Fibroblast of skin of scalp (primary cell): ENCODE measurements at places on chromosomes 13 and 19.
A peak's percentile ranks its signal among the peaks of the same experiment; 100 is the strongest.

- no peak for DNase-seq
Observed at GRCh38 chr19:54684527-54684926, 21.7 kb downstream of the LILRB4 start.

- no peak for DNase-seq
Observed at GRCh38 chr19:9819596-9819909, 674 bp upstream of the FBXL12 start.

DNA sequence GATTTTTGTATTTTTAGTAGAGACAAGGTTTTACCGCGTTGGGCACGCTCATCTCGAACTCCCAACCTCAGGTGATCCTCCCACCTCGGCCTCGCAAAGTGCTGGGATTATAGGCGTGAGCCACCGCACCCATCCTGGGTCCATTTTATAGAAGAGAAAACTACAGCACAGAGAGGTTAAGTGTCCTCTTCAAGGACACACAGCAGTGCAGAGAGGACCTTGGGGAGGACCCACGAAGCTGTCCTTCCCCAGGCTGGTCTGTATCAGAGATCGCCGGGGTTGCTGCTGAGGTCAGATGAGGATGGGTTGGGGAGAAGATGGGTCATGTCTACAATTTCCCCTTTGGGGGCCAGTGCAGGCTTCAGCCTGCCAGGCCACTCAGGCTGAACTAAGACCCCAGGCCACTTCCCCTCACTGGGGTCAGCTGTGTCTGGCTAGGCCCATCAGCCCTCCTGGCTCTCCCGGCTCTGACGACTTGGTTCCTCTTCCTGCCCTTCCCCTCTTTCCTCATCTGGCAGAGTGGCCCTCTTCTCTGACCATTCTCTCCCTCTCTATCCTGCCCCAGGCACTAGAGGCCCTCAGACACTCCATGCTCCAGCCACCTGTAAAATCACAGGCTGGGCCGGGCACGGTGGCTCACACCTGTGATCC is 9.6 kb downstream of the MYO1F start:
- DNase-seq = no peak

GRCh38 chr19:12867120-12868099 is 13.8 kb downstream of the DNASE2 start:
- peak; percentile 56 for DNase-seq

DNA sequence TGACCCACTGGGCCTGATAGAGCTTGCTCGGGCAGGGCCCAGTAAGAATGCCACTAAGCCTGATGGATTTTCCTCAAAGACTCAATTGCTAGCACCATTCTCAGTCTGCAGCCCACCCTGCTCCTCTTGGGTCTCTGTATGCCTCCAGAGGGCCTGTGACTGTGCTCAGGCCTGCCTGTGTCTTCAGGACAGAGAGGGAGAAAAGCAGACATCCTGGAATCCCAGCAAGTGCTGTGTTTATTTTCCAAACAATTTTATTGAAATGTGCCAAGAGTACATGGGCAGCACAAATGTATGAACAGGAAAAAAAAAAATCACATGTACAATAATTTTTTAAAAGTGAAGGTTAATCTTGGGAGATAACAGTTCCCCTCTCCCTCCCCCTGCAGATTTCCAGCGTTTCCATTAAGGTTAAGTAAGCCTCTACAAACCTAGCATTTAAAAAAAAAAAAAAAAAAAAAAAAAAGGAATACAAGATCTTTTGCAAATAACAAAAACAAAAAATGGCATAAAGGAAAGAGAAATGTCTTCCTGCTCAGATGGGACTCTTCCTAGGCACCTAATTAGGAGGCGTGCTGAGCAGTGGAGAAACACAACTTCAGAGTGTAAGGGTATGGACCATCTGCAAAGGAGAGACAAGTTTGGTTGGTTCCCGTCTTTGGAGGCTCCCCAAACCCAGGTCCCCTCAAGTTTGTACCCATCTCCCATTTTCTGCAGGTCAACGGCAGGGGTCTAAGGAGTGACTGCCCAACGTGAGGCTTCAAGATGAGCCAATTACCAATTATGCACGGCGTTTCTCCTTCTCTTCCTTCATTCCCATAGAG is 4.8 kb upstream of the ECH1 start:
- no peak for DNase-seq

DNA sequence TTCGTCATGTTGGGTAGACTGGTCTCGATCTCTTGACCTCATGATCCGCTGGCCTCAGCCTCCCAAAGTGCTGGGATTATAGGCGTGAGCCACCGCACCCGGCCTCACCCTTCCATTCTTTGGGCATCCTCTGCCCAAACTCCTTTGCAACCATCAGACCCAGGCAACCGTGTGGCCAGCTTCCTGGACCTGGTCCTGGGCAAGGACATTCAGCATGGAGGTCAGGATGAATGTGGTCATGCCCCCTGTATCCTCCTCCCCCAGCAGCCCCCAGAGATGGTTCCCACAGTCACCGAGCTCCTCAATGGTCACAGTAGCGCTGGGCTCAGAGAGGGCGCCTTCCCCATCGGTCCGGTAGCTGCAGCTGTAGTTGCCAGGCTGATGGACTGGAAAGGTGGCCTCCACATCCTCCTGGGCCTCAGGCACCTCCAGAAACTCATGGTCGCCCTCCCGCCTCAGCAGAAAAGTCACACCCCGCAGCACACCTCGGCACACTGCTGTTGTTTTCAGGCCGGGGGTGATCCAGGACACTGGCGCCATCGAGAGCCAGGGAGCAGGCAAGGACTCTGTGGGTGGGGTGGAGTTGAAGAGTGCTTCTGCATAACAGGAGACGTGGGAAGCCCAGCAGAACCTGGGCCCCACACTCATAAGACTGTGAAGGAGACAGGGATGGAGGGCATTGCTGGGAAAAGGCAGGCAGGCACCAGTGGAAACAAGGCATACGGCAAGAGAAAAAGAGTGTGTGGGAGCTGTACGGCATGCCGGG is 1.1 kb downstream of the A1BG start:
- DNase-seq = no peak

DNA sequence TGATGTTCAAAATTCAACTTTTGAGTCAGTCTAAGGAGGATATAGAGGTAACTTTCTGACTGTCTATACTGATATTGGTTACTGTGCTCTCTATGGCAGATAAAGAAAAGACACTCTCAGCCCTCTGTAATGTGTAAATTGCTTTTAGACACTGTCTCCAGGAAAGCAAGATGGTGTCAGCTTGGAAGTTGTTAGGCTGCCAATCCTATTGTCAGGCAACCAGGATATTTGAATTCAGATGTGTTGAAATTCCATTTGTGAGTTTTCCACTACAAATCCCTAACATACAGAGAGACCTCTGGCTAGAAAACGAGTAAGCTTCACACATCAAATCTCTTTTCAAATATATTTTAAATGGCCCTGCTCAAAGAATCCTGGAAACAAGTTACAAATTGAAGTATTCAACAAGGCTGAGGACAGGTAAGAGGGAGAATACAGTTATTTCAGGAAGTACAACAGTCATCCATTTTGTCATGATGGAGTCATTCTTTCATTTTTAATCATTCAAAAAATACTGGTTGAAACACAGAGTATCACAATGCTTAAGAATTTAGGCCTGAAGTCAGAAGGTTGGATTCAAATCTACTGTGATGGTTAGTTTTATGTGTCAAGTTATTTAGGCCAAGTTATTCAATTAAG is 312.0 kb downstream of the OLFM4 start:
- DNase-seq = no peak

- no peak for DNase-seq
Observed at GRCh38 chr13:104008541-104009435, 942.6 kb upstream of the SLC10A2 start.

DNA sequence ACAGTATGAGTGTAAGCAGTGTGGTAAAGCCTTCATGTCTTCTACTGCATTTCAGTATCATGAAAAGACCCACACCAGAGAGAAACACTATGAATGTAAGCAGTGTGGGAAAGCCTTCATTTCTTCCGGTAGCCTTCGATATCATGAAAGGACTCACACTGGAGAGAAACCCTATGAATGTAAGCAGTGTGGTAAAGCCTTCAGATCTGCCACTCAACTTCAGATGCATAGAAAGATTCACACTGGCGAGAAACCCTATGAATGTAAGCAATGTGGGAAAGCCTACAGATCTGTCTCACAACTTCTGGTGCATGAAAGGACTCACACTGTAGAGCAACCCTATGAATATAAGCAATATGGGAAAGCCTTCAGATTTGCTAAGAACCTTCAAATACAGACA is 12.8 kb downstream of the ZNF844 start:
- no peak for DNase-seq

DNA sequence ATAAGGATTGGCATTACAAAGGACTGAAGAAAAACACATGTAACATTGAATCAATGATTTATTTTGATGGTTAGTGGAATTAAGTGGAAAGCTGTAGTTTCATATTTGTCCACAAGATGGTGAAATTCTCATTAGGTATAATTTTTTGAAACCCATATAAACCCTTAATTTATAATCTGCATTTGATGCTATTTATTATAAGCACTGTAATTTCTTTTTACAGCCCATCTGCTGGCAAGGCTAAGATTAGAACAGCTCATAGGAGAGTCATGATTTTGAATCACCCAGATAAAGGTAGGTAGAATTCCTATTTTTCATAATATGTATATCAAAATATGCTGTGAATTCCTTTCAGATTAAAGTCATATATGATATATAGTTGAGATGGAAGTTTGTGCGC is 62.2 kb downstream of the DNAJC15 start:
- DNase-seq = peak; percentile 50

GRCh38 chr13:101640788-101641400 is 188.4 kb downstream of the ITGBL1 start:
- DNase-seq = peak; percentile 87

- DNase-seq = no peak
Observed at GRCh38 chr13:40819797-40820315, 30.4 kb downstream of the SLC25A15 start.

DNA sequence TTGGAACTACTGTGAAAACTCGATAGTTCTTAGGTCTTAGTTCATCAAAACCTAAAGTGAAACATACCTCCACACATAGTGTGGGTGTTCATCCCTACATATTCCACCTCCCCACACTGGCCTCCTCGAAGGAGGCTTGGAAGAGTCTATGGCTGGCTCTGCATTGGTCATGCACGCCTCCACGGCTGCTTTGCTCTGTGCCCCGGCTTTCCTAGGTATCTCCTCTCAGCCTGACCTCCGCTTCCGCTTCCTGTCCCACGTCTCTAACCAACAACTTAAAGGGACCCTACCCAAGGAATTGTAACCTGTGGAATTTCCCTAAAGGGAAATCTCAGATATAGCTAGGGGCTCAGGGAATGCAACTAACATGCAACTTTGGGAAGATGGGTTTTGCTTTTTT is 79.7 kb upstream of the MBNL2 start:
- no peak for DNase-seq

GRCh38 chr13:26914624-26915023 is 154.0 kb upstream of the GPR12 start:
- no peak for DNase-seq

DNA sequence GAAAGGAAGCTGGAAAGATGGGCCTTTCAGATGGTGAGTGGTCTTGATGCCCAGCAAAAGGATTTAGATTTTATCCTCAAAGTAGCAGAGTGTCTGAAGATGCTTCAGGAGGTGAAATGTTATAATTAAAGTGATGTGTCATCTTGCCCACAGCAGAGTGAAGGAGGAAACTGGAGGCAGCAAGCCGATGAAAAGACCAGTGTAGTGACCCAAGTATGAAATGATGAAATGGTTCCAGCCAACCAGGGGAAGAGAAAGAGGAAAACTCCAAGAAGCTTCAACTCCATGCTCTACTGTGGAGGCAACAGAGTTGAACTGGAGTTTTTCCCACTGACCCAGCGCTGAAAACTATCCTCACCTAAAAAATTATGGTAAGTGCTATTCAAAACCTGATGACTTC is 66.7 kb downstream of the FOXO1 start:
- no peak for DNase-seq

DNA sequence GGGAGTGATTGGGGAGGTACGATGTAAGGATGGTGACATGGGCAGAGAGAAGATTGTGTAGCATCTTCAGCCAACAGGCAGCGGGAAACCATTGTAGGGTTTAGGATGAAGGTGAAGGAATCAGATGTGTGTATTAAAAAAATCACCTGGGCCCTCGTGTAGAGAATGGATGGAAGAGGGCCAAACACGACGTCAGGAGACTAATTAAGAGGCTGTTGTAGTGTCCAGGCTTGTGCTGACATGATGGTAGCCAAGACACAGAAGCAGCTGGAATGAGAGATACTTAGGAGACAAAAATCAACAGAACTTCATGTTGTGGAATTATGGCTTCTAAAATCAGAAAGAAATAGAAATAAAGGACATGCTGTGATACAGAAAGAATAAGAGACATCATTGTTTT is 41.2 kb upstream of the ARGLU1 start:
- no peak for DNase-seq

DNA sequence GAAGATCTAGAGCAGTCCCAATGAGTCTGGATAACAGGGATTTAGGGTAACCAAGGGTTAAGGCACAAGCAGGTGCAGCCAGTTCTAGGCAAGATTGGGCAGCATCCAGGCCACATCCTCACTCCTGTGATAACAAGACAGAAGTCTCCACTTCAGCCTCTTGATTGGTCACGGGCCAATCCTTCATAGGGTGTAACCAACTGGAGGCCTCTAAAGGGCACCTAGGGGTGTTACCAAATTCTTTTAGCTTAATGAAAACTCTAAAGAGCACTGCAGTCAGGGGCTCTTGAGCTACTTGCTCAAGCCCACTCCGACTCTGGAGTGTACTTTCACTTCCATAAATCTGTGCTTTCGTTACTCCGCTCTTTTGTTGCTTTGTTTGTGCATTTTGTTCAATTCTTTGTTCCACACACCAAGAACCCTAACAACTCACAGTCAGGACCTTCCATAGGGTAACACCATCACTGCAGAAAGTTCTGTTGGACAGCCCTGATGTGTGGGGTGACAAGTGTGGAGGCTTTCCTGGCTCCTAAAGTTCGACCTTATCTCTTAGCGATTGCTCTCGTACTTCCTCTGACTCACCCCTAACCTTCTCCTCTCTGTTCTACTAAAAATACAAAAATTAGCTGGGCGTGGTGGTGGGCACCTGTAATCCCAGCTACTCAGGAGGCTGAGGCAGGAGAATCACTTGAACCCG is 36.1 kb downstream of the ZSWIM9 start:
- DNase-seq = no peak

DNA sequence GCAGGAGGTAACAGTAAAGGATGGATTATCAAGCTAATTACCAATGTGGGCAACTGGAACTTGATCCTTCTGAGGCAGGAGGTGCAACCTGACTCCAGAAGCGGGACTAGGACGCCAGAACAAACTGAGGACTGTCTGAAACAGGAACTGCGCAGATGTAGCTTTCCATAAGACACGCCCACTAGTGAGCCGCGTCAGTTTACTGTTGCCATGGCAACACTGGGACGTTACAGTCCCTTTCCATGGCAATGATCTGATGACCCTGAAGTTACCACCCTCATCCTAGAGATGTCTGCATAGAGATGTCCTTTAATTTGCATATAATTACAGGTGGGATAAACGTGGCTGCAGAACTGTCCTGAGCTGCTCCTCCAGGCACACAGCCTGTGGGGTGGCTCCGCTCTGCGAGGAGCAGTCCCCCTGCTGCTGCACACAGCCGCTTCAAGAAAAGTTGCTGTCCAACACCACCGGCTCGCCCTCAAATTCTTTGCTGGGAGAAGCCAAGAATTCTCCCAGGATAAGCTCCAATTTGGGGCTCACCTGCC is 816.6 kb downstream of the UQCRFS1 start:
- no peak for DNase-seq
